ENCODE measurements at places on chromosomes 12 and 14.

DNA sequence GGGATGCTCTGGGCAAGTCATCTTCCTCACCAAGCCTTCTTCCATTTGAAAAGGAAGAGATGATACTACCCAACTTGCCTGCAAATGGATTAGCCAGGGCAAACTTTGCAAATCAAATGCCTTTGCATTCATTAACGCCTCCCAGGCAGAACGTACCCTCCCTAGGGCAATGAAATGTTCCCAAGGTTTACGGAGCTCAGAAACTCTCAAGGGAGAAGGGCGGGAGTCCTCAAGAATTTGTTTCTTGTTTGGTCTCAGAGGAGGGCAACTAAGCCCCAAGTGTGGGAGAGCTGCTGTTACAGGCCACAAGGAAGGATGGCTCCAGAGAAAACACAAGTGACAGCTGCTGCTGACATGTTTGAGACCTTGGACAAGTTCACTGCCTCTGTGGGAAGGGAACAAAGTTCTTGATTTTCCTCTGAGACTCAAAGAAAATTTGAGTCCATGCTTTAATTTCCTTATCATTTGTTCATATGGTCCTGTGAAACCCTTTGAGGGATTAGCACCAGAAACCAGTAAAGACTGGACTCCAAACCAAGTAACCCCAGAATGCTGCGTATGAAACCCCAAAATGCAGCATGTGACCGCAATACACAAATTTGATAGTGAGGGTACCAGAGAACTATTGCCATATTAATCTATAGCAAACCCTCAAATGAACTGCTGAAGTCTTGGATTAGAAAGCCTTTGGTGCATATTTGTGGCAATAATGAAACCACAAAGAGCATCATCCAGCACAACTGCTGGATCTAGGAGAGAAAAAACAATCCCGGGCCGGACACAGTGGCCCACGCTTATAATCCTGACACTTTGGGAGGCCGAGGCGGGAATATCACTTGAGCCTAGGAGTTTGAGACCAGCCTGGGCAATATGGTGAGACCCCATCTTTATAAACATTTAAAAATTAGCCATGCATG is 22.9 kb downstream of the SPTB start:
- no peak for DNase-seq

GRCh38 chr14:89476354-89476896 is 59.4 kb upstream of the FOXN3 start:
- no peak for DNase-seq

DNA sequence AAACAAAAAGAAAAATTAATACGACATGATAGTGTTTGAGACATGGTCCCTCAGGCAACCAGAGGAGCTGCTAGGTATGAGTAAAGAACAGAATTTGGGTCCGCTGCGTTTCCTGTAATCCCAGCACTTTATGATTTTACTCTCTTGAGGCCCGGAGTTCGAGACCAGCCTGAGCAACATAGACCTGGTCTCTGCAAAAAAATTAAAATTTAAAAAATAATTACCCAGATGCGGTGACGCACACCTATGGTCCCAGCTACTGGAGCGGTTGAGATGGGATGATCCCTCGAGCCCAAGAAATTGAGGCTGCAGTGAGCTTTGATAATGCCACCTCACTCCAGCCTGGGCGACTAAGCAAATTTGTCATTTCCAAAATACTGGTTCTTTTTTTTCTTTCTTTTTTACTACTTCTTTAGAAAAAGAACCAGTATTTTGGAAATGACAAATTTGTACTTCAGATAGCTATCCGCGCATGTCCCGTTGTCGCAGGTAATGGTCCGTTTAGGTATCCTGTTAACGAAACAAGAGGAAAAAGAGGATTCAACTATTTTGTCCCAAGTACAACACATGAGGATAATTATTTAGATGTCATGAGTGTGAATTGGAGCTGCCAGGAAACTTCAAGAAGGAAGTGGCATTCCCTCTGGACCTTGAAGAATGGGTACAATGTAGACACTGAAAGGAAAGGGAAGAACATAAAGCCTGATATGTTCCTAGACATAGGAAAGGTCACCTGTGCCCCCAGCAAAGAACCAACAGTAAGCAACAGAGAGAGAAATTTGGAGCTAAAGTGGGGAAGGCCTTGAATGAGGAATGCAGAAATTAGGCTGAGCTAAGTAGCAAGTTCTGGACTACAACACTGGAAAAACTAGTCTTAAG is 1.2 kb upstream of the HECTD1 start:
- DNase-seq, result no peak

- DNase-seq, result no peak
Measured at GRCh38 chr14:92462568-92462967, 51.0 kb upstream of the RIN3 start.

DNA sequence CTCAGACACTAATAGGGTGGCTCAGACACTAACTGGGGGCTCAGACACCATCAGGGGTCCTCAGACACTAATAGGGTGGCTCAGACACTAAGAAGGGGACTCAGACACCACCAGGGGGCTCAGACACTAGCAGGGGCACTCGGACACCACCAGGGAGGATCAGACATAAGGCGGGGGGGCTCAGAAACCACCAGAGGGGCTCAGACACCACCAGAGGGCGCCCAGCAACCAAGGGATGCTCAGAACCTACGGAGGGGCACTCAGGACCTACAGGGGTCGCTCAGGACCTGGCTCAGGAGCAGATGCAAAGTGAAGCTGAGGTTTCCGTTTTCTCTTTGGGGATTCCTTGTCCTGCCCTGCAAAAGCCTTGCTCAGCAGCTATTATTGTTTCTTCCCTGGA is 448.5 kb downstream of the TMEM121 start:
- DNase-seq, result peak; percentile 35

GRCh38 chr14:80538633-80539375 is 327.5 kb upstream of the DIO2 start:
- DNase-seq, result no peak

DNA sequence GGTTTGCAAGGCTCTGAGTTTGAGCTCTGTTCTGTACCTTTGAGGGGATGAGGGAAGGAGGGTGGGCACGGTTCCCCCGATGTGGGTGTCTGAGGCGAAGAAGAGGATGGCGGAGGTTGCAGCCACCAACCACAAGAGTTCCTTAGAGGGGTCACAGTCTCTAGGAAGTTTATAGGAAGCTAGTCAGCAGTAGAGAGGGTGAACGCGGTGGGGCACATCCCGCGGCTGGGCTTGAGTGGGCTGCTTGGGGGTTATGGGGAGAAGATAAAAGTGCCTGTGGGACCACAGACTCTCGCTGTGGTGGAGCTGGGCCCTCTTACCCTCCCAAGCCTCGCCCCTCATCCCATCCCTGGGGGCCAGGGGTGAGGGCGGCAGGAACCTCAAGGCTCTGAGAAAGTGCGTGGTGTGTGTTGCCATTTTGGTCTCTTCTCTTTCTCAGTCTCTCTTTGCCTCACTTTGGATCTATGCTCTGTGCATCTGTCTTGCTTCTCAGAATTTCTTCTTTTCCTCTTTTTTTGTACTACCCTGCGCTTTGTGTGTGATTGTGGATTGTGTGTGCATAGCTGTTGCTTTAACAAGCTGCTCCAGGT is 2.7 kb downstream of the CD4 start:
- DNase-seq, result no peak

DNA sequence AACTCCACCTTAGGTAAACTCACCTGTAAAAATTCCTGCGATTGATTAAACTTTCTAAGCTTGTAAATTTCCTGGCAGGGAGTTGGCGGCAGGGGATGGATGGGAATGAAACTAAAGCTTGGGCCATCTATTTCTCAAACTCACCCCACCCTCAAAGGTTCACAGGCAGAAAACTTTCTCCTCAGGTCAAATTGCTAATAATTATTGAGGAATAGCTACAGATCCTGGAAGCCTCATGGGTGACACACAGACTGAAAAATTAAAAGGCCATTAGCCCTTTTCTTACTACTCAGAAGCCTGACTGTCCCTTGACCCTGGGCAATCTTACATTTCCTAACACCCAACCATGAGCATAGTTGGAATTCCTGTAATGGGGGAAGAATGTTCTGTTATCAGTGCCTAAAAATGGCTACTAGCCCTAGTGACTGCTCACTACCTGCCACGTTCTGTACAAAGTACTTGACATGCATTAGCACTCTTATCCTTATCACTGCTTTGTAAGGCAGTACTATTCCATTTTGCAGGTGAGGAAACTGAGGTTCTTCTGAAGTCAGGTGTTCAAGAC is 12.4 kb upstream of the SYNDIG1L start:
- DNase-seq, result no peak

GRCh38 chr12:15556411-15557102 is 232.6 kb downstream of the EPS8 start:
- DNase-seq, result no peak

DNA sequence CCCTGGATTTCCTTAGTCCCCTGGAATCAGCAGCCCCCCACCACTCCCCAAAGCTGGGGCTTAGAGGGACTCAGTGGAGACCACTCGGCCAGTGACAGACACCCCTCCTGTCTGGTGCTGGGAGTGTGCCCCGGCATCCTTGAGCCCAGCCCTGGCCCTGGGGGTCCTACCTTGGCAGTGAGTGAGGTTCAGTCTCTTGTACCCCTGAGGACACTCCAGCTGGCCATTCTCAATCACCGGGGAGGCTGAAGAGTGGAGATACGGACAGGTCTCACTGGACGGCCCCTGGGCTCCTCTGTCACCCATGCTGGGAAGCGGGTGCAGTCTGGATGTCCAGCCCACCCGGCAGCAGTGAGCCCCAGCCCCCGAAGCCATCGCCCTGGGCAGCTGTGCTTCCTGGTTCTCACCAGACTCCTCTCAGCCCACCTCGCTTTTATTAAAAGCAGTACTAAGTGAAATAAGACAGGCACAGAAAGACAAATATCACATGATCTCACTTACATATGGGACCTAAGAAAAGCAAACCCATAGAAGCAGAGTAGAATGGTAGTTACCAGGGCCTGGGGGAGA is 42.3 kb downstream of the ISCA2 start:
- no peak for DNase-seq

DNA sequence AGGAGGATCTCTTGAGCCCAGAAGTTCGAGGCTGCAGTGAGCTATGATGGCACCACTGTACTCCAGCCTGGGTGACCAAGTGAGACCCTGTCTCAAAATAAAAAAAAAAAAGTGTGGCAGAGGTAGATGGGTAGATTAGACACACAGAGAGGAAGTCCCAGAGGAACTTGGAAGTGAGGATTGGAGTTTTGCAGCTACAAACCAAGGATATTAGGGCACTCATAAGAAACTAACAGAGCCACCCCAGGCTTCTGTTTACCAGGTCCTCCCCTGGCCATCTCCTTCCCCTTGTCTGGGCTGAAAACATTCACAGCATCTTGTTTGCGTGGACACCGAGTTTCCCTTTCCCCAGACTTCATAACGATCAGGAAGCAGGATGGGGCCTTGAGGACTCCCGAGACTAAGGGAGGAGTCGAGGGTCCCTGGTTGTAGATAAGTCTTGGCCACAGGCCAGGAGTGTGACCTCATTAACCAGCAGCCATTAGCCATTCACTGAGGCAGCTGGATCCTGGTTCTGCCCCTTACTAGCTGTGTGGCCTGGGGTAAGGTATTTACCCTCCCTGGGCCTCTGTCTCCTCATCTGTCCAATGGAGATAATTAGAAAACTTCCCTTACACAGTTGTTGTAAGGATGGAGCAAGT is 2.1 kb downstream of the MAP1LC3B2 start:
- no peak for DNase-seq

DNA sequence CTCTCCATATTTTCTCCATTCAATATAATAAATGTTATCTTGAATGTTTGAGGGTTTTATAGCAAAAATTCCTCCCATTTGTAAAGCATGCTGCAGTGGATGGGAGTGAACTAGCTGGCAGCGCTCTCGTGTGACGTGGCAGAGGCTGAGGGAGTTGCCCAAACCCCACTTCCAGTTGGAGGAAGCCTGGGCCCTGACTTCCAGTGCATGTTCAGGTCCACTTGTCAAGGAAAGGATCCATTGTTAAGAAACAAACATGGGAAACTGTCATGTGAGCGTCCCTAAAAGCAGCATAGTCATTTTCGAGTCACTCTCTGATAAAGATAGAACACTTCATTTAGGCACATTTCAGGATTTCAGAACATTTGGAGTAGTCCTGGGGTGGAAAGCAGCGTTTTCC is 116.6 kb downstream of the SLC25A47 start:
- DNase-seq, result no peak

DNA sequence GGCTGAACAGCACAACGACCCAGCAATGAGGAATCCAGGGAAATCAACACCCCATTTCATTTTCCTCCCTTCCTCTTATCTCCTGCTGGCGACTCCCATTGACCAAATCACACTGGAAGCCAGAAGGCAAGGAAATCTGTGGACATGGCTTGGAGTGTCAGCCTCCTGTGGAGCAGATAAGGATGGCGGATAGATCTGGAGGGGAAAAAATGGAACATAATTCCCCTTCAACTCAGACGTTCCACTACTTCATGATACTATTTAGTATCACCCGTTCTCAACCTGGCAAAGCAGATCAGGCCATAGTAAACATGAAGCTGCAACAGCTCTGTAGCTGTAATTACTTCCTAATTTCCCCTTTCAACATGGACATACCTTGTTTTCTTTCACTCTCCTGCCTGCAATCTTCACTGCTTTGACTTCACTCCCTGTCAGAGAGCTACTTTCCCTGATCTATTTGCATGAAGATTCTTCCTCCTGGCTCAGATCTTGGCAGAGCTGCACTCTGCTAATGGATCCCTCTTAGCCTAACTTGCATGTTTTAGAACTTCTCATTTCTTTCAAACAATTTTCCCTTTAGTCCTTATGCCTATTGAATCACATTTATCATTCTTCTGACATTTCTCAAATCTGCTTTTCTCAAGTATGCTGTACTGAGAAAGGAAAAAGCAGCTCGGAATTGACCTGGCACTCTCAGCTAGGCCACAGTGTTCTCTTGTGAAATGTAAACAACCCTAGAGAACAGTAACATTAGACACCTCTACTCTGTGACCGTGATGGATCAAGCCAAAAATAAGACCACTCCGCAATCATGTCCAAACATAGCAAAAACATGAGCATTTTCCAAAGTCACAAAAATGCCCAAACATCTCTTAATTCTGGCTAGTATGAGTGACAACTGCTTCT is 135.1 kb downstream of the ETNK1 start:
- DNase-seq, result no peak

- DNase-seq, result peak; percentile 59
Measured at GRCh38 chr12:112900298-112901145, 6.2 kb upstream of the OAS1 start.

- no peak for DNase-seq
Measured at GRCh38 chr14:74596741-74597450, 15.1 kb downstream of the LTBP2 start.

DNA sequence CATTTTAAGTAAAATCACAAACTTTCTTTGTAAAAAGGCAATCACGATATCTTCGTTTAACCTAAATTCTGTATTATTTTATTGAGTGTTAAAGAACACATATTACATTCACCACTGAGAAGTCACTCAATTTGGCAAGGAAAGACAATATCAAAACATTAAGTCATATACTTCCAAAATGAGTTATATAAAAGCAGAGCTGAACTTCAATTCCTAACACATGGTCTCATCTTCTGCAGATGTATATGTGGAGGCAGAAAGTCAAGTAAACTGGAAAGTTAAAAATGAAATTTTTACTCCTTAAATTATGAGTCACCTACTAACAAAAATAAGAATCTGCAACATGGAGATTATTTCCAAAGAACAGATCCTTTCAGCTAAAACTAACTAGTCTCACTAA is 28.7 kb downstream of the BMAL2 start:
- DNase-seq, result no peak

GRCh38 chr14:105534586-105534985 is 8.2 kb downstream of the TMEM121 start:
- no peak for DNase-seq

- no peak for DNase-seq
Measured at GRCh38 chr14:70168406-70168805, 20.3 kb downstream of the SLC8A3 start.

GRCh38 chr12:69068448-69068847 is 135.5 kb upstream of the CPM start:
- DNase-seq, result no peak

- DNase-seq, result no peak
Measured at GRCh38 chr12:118541934-118542333, 165.6 kb downstream of the SUDS3 start.

- no peak for DNase-seq
Measured at GRCh38 chr12:13198876-13199275, 2.4 kb downstream of the EMP1 start.
